Activated T-helper 1 cell treated with anti-CD3 and anti-CD28 coated beads, Interleukin-2, amount 50 U/mL, for 16 hours (primary cell): ENCODE measurements at places on chromosomes 5 and 9.

GRCh38 chr5:163205645-163206044 is 231.8 kb upstream of the CCNG1 start:
- DNase-seq, result no peak

DNA sequence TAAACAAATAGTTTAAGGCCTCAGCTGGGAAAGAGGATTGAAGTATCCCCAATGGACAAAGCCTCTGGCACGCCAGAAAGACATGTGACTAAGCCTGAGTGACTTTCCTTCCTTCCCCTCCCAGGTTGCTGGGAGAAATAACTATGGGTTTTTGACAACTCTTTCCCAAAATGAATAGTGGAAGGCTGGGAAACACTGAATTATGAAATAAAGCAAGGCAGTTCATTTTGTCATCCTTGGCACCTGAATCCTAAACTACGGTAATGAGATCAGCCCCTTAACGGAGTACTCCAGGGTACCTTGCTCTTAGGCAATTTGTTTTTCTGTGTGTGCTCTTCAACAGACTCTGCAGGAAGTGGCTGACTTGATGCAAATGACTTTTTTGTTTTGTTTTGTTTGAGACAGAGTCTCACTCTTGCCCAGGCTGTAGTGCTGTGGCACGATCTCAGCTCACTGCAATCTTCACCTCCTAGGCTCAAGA is 75.2 kb downstream of the LMNB1 start:
- DNase-seq, result no peak

DNA sequence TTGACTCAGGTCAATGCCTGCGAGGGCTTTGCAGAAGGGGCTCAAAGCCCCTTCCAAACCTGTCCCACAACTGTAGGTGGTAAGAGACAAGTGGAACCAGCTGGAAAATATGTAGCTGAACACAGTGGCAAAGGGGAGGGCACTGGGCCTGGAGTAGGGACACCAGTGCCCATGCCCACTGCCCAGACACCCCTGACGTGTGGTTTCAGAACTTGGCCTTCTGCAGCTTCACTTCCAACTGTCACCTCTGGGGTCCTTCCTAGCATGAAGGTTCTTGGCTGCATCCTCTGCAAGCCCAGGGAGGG is 233.1 kb upstream of the IRX1 start:
- DNase-seq, result no peak

- DNase-seq, result no peak
Measured at GRCh38 chr9:129305246-129305645, 127.2 kb upstream of the IER5L start.

- no peak for DNase-seq
Measured at GRCh38 chr9:92635760-92636159, 34.2 kb downstream of the IPPK start.

- DNase-seq, result no peak
Measured at GRCh38 chr5:27535031-27535557, 496.7 kb upstream of the CDH9 start.

- no peak for DNase-seq
Measured at GRCh38 chr5:53381-54174, 38.4 kb upstream of the PLEKHG4B start.

DNA sequence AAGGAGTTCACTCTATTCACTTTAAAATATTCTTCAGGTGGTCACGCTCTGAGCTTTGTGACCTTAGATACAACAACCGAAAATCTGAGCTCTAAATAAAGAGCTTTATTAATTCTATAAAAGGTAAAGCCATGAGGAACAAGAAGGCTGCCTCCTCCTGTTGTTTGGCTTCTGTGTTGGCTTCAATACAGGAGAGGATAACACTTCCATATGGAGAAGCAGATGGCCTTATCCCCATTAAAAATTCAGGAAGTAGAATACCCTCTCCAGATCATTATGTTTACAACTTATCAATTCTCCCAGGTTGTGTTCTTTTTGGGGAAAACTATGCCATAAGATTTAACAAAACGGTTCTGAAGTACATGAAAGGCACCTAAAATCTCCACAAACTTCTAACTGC is 128.4 kb downstream of the TTC39B start:
- DNase-seq, result no peak

- DNase-seq, result no peak
Measured at GRCh38 chr9:87422999-87423398, 74.7 kb upstream of the DAPK1 start.

DNA sequence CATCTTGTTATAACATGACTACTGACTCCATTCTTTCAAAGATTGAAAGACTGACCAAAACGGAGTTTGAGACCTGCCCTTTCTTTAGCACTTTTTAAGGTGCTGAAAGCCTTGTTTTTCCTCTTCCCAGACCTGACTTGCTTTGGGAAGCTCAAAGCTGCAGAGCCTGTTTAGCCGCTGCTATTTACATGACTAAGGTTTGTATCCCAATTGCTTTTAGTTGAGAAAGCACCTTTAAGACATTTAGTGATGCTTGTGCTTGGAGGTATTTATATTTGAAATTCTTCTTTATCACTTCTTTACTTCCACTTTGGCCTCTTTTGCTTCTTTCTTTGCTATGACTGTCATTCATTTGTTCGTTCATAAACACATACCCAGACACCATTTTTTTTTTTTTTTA is 182.6 kb upstream of the ELL2 start:
- DNase-seq, result no peak

GRCh38 chr5:131795879-131796792 is 681 bp downstream of the FNIP1 start:
- no peak for DNase-seq

- no peak for DNase-seq
Measured at GRCh38 chr5:135310328-135310989, 88.6 kb downstream of the MACROH2A1 start.

GRCh38 chr9:16987026-16987425 is 116.6 kb upstream of the BNC2 start:
- DNase-seq, result no peak

DNA sequence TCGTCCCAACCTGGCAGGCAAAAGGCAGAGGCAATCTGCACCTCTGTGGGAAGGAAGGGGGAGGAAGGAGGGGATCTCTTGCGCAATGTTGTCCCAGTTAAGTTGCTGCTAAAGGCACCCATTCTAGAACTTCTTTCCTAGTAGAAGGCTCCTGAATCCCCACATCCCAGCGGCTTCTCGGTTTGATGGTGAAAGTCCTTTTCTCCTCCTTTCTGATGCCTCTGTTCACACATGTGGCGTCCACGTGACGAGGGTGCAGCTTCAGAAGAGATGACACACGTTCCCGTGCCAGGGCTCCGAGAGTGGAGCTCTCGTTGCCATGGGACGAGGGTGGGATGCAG is 96.9 kb upstream of the FCN2 start:
- no peak for DNase-seq

DNA sequence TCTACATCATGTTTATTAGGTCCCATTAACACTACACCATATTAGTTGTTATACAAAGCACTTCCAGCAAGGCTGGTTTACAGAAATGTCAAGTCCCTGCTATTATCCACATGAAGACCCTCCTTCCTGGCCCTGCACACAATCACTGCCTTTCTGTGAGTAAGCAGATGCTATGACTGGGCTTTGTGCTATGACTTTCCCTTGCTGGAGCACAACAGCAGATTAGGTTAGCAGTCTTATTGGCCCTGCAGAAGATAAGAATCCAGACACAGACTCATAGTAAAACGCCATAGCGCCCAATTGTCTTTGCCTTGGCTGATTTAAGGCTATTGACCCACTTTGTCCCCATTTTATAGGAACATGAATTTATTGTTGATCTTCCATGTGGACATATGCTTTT is 228.9 kb upstream of the ACTBL2 start:
- DNase-seq, result no peak

DNA sequence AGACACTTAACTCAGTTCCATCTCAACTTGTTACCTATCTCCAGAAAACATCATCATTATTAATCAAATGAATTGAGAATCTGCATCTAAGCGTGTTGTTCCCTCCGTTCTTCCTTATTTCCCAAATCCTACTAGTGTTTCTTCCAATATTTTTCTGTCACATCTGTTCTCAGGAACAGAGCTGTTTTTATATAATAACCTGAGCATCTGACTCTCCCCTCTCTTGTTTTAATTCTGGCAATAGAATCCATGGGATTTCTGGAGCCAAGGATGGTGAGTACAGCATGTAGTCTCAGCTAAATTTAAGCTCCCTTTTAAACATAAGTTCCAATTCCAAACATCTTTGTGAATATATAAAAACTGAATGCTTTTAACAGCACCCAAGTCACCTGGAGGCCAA is 558.3 kb downstream of the DTWD2 start:
- DNase-seq, result no peak

- no peak for DNase-seq
Measured at GRCh38 chr5:139651043-139651834, 3.1 kb downstream of the CXXC5 start.

- DNase-seq, result peak; percentile 40
Measured at GRCh38 chr5:172683645-172684471, 42.8 kb downstream of the NEURL1B start.

GRCh38 chr5:1337489-1338195 is 7.3 kb downstream of the CLPTM1L start:
- no peak for DNase-seq

DNA sequence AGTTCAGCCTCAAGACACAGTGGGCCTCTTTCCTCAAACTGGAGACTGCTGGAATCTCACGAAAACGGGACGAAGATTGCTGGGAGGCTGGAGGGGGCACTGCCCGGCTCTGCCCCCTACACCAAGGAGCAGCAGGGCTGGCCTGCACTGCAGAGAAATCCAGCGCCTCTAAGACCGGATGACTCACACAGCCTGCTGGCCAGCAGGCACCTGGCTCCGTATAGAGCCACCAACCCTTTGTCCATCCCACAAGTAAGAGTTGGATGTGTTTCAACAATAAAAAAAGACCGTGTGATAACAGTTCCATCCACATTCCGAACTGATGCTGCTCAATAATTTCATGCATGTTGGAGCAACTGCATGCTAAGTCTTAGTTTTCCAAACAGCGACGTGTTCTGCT is 11.5 kb downstream of the CCDC127 start:
- DNase-seq, result no peak

GRCh38 chr5:78360674-78360923 is 182 bp downstream of the SCAMP1 start:
- no peak for DNase-seq

DNA sequence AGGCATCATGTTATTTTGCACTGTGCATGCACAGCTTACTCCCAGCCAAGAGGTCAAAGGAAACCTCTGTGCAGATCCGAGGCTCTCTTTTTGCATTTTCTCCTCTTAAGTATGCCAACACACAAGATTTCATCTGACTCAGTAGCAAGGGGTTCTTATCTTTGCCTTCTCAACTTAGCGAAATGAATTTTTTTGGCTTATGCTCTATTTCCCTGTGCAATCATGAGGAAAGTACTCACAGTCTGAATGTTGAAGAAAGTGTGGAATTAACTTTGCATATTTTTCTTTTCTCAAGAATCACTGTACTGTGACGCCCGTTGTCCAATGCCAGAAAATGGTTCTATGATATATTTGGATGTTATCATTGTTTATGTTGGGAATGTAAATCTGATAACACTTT is 173.5 kb upstream of the FBXL7 start:
- no peak for DNase-seq

DNA sequence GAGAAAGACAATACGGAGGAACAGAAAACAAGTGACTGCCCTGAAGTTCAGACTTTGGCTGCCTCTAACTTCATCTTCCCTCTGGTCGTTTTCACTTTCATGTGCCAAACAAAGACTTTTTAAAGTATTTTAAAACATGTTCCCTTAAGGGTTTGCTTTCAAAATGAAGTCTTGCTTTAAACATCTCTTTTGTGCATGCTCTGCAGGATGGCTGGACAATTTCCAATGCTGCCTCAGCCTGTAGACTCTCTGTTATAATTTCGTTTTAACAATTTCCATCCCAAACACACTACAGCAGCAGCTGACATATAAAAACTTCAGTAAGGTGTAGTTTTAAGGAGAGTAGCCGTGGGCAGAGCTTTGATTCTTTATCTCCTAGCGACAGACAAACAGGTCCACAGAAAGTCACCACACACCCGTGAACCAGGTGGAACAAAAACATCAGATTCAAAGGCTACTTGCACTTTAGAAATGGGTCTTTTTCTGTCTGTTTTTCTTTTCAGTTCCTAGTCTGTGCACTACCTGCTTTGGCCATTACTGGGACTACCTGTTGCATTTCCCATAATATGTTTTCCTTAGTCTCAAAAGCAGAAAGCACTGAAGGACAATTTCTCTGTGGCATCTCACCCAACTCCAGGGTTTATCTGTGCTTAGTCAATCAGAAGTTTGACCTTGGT is 308.9 kb downstream of the DTWD2 start:
- DNase-seq, result no peak

- DNase-seq, result no peak
Measured at GRCh38 chr5:180688330-180689070, 39.1 kb upstream of the FLT4 start.

DNA sequence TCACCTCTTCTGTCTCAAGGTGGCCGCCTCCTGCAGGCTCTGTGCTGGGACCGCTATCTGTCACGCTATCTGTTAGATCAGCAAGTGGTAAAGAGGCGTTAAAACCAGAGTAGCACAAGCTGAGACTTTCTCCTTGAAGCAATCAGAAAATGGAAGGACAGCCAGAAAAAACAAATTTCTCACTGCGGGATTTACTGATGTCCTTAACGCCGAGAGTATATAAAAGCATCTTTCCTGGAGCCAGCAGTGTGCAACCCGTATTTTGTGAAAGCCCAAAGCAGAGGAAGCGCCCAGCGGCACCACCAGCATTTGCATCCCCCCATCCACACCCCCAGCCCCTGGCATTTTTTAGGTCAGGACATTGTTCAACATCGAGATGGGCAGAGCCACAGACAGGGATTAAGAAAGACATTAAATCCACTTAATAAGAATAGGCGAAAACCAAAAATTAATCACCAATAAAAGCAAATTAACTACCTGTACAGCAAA is 48.6 kb downstream of the DUSP1 start:
- DNase-seq, result no peak

GRCh38 chr9:112858625-112859147 is 32.0 kb downstream of the SLC46A2 start:
- DNase-seq, result no peak

- no peak for DNase-seq
Measured at GRCh38 chr5:135394095-135394494, 4.9 kb downstream of the MACROH2A1 start.

GRCh38 chr9:130522233-130522808 is 57.1 kb upstream of the FUBP3 start:
- DNase-seq, result no peak

- no peak for DNase-seq
Measured at GRCh38 chr5:88829054-88829453, 53.9 kb downstream of the MEF2C start.

DNA sequence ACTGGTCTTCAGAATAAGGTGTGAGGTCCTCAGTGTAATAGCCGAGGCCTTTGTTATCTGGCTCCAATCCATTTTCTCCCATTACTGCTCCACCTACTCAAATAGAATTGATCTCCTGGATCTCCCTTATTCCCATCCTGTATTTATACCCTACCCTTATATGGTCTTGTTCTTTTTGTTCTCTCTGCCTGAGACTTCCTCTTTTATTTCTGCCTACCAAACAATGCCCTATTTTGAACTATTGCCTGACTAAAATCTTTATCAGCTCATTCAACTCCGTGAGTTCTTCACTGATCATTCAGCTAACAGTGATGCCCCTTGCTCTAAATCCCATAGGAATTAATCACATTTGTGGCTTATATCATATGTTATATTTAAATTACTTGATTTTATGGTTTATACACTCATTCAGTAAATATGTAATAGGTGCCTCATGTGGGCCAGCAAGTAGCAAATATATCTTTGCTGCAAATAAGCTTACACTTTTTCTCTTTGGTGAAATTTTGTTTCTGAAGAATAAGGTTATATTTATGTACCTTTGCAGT is 417.5 kb upstream of the MEF2C start:
- DNase-seq, result no peak
